ENCODE measurements at places on chromosomes 7 and 10.

DNA sequence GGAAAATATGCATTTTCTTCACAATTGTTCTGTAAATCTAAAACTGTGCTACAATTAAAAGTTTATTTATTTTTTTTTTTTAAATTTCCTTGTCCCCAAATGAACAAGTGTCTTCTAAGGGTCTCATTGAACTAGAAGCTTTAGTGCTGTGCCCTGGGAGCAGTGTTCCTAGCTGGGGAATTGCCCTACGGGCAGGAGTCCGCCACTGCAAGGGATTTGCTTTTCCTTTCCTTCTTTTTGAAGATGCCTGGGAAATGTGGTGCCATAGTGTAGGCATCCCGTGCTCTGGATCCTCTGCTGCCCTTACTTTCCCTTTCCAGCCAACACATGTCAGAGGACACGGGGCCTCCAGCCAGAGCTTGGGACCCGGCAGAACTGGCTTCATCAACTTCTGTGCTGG lies 177.1 kb upstream of the CTBP2 start:
- no peak for DNase-seq

GRCh38 chr10:25661632-25662031 lies 272.4 kb upstream of the MYO3A start:
- DNase-seq: no peak

DNA sequence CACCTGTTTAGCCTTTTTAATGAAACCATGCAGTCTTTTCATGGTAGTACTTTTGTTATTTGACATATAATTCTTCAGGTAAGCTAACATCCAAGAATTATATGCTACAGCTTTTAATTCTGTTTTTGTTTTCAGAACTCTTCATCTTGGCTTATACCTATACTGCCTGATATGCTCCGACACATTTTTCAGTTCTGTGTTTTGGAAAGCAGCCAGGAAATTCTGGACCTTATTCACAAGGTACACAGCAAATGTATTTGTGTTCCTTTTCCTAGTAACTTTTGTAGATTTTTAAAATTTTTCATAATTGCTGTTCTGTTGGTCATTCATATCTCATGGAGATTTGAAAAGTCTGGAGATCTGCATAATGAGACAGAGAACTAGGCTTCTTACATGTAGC lies 56.7 kb downstream of the BTAF1 start:
- DNase-seq: no peak

DNA sequence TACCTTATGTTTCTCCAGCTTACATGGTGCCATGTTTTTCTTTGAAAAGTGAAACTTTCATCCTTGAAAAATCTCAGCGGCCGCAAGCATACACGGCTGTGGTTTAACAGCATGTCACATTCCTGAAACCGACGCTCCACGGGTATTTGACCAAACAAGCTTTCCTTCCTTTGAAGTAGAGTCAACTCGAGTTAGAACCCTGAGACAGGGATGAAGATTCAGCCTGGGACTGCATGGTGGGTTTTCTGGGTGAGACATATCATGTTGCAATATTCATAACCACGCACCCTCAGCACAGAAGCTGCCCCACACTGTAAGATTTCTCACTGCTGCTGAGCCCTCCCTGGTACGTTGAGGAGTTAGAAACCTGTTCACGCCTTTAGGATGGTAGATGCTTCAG lies 8.1 kb downstream of the CYP26A1 start:
- DNase-seq: no peak

GRCh38 chr7:140230861-140231770 lies 54.3 kb upstream of the KDM7A start:
- peak; percentile 54 for DNase-seq

GRCh38 chr7:104931181-104931781 lies 82.7 kb upstream of the KMT2E start:
- peak; percentile 49 for DNase-seq

DNA sequence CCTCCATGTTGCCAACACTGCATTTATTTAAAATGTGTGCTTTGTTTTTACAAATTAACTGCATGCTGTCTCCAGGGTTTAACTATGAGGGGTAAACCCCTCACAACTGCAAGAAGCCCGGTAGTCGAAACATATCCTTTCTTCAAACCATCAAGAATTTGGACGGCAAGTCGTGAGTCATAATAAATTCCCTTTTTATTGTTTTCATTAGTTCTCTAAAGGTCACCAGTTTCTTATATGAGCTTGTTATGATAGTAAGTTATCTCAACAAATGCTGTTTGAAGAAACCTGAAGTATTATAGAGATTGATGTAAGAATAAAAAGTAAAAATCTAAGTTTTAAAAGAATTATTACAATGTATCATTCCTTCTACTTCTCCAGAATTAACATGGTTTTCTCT lies 12.2 kb upstream of the FIGNL1 start:
- DNase-seq: no peak

DNA sequence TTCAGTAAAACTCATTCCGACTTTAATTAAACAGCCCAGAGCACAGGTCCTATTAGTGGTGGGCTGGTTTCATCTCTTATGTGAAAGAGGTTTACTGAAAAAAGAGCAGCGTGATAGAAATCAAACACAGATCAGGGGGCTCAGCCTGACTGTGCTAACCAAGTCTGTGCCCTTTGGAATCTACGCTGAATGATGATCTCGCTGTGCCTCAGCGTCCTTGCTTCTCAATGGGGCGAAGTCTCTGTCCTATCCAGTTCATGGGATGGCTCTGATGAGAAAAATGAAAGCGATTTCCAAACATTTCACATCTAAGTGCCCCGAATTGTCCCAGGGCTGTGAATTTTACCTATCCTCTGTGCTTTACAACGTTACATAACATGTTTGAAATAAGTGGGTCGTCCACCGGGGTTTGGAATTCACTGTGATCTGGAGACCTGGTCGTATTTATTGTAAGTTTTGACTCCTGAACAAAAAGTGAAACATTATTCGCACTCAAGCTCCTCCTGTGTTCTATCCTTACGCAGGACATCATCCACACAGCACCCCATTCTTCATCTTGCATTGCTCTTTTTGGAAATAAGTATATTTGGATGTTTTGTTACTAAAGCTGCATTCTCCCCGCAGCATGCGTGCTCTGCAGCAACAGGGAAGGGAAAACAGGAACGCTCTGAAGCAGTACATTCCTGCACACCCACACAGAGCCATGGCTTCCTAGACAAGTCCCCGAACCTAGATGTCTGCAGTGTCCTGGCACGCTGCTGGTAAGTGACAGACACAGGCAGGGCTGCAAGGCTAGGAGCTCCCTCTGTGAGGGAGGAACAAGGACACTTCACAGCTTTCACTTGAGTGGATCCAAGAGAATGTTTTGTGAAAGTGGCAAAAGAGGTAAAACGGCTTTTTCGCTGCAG lies 83.5 kb downstream of the SLC37A3 start:
- no peak for DNase-seq

GRCh38 chr10:131146790-131147189 lies 164.7 kb downstream of the TCERG1L start:
- no peak for DNase-seq

DNA sequence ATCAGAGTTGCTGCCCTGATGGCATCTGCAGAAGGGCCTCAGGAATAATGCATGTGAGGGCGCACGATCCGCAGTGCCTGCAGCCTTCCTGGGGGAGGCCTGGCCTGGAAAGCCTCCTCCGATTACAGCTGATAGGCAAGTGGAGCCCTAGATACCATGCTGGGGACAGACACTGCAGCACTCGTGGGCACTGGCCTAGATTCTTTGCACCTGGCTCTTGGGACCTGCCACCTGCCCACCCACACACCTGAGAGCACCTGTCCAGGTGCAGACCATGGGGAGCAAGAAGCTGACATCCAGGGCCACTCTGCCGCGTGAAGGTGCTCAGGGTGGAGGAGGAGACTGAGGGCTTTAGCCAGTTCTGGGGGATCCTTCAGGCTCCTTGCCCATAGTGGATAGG lies 14.8 kb downstream of the YKT6 start:
- DNase-seq: no peak
